ENCODE measurements at places on chromosomes 2 and 18. TPM values are rescaled to one million over a fixed set of nuclear protein-coding genes. Genes with fewer than 3 reads are reported as not detected.

GRCh38 chr2:88651646-88652045 lies 24.4 kb upstream of the EIF2AK3 start:
- DNase-seq: no peak

- peak; percentile 40 for DNase-seq
Measured at GRCh38 chr18:73136134-73136533, 268.3 kb upstream of the NETO1 start.

DNA sequence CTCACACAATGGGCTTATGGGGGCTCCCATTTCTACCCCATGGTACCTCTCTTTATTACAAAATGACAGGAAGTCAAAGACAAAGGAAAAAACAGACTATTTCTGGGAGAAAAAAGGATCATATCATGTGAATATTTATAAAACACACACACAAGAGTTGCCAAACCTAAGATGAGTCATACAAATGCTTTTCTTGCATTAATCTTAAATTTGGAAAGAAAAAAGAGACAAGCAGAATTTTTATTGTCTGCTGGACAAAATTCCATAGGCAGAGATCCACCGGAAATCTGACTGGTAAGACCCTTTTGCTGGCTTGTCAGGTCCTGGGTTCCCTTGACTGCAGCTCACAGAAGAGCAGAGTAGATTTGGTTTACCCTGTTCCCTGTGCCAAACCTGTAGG lies 1732.3 kb upstream of the PIK3C3 start:
- DNase-seq: no peak

DNA sequence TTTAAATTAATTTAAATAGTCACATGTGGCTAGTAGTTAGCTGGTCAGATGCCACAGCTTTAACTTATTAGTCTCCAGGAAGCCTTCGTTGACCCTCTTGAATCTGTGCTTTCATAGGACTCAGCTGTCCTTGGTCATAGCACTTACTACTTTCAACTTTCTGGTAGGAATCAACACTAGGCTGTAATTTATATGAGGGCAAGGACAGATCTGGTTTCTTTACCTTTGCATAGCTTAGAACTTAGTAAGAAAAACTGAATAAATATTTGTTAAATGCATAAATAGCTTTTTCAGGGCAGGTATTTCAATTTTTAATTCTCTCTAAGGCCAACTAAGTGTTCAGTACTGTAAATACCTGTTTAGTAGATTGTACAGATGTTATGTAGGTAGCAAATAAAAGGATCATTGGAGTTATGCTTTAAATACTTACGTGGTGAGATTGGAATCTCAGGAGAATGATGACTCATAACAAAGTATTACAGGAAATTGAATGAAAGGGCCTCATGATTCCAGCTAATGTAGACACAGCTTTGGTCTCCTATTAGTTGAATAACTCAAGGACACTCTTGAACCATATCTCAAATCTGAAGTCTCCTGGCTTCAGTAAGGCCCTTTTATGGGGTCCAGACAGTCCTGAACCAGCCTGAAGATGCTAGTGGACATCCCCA lies 2.6 kb downstream of the CLIP4 start:
- peak; percentile 66 for DNase-seq

CHRND gene
- total RNA-seq: not detected

PTPN18 gene
- total RNA-seq: 17.2 TPM

LOXHD1 gene
- not detected for total RNA-seq

All from SK-MEL-5 (cell line).